AG10803 (cell line): ENCODE measurements at places on chromosomes 16 and 17.

- DNase-seq = no peak
Measured at GRCh38 chr16:57544124-57544653, 1.7 kb downstream of the ADGRG5 start.

GRCh38 chr17:45221081-45222013, at the start of gene FMNL1:
Gene FMNL1, plus strand, starts transcription at chr17:45221885. Its CDS starts 240 bp downstream, at chr17:45222125.
- peak; percentile 15 for DNase-seq

DNA sequence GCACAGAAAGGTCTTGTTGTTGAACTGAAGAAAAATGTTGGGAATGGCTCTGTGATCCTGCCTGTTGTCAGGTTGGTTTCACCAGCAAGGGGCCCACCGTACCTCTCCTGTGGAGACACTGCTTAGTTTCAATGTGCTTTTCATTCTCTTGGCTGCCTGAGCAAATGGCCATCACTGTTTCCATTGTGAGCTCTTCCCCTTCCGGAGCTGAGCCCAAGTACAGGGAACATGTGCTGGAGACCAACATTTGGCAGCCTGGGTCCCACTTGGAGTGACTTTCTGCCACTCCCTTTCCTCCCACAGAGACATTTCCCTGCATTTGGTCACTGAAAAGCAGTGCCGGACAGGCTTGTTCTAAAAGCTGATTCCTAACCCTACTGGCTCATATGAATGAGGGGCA, 23.1 kb downstream of the GABARAPL2 start:
- DNase-seq = no peak

DNA sequence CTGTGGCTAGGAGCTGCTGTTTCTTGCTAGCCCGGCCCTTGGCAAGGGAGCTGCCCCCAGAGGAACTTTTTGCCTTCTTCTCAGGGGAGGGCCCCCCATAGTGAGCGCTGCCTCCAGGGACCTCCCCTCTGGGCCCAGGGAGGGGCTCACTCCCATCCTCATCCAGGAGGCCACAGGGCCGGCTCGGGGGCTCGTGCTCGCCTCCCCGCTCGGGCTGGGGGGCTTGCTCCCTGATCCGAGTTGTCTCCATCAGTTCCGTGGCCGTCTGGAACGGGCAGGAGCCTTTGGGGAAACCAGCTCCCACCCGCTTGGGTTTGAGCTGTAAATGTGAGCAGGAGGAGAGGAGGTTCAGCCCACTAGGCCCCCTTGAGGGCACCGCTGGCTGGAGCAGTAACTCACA, 4.1 kb upstream of the SMIM5 start:
- no peak for DNase-seq

- DNase-seq = no peak
Measured at GRCh38 chr16:88195911-88196465, 186.8 kb upstream of the ZNF469 start.

DNA sequence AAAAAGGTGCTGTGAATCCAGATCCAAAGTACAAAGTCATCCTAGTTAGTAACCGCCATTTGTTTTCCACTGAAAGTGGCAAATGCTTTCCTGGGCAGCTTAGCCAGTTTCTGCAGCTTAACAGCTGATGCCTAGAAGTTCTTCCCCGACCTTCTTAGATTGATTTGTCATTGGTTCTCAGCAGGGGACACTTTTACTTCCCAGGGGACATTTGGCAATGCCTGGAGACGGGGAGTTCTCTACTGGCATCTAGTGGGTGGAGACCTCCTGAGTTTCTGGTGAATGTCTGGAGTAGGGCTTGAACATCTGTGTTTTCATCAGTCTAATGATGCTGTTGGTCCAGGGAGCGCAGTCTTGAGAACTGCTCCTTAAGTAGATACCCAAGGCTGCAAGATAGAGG, 7.6 kb downstream of the DNAJA3 start:
- DNase-seq = no peak

DNA sequence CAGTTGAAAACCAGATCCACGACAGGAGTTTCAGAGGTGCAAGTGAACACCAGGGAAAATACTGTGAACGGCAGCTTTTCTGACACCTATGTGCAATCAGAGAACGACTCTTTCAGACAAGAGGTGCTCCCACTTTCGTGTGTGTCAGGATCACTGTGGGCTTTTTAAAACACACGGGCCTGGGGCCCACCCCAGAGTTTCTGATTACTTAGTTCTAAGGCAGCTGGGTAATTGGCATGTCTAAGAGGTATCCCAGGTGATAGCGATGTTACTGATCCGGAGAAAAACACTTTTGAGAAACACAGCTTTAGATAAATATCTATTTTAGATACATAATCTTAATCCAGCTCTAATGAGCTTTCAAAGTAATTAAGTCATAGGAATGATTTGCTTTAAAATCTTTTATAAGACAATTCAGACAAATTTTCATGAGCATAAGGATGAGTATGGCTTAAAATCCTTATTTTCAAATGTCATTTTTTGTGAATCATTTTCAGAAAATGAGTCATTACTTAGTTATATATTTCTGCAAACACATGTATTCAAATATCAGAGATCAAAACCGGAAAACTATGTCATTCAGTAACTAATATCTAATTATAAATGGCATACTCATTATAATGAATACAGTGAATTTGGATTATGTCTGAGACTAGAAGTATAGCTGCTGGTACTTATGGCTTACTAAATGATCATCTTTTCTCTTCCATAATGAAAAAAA, 217.9 kb upstream of the PSMD7 start:
- DNase-seq = no peak
